ENCODE measurements at places on chromosomes 2 and 18.

- no peak for DNase-seq
Measured at GRCh38 chr2:20931346-20931745, 108.4 kb upstream of the LDAH start.

GRCh38 chr18:10035281-10035991, 121.6 kb downstream of the VAPA start:
- DNase-seq, result no peak

- no peak for DNase-seq
Measured at GRCh38 chr2:37119157-37119556, 34.8 kb downstream of the GPATCH11 start.

DNA sequence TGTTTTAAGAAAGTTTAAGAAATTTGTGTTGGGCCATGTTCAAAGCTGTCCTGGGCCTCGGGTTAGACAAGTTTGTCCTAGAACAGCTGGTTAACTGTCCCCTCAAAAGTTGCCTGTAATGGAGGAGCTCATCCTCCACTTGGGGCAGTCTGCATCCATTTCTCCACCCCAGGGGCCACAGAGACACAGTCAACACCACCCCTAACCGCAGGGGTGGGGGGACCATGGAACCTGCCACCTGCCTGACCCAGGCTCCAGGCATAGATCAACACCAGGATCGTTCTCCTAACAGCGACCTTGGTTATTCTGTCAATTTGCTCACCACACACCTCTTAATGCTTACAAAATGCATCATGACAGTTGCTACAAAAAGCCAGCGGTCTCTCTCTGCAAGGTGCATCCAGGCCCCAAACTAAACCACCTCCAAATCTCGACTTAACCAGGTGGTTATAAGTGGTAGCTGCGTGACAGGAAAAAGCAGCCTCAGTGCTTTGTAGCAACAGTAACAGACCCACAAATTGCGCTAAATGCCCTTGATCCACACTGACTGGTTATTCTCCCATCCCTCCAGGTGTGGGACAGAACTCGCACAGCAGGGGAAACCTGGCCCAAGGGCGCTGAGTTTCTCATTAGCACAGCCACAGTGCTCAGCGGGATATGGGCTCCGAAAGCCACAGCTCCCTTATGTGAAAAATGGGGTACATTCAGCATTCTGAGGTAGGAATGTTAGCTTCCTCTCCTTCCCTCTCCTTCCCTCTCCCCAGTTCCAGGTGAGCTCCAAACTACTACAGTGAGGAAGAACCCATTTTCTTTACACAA, 48.0 kb downstream of the HDLBP start:
- DNase-seq, result peak; percentile 23

- no peak for DNase-seq
Measured at GRCh38 chr2:8408560-8409460, 273.0 kb upstream of the ID2 start.

GRCh38 chr18:45962461-45962860, 4.7 kb downstream of the EPG5 start:
- no peak for DNase-seq

GRCh38 chr2:237016121-237016915, 69.4 kb upstream of the COPS8 start:
- DNase-seq, result no peak

DNA sequence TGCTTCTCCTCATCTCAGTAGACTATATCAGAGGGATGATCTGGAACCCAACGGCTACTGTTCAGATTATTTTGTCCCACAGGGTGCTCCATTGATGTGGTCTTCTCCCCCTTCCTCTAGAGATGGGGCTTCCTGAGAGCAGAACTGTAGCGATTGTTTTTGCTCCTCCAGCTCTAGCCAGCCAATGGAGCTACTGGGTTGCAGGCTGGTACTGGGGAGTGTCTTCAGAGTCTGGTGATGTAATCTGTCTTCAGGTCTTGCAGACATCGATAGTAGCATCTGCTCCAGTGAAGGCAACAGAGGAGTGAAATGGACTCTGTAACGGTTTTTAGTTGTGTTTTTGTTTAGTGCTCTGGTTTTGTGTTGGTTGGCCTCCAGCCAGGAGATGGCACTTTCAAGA, 621.9 kb downstream of the RNF144A start:
- DNase-seq, result no peak

DNA sequence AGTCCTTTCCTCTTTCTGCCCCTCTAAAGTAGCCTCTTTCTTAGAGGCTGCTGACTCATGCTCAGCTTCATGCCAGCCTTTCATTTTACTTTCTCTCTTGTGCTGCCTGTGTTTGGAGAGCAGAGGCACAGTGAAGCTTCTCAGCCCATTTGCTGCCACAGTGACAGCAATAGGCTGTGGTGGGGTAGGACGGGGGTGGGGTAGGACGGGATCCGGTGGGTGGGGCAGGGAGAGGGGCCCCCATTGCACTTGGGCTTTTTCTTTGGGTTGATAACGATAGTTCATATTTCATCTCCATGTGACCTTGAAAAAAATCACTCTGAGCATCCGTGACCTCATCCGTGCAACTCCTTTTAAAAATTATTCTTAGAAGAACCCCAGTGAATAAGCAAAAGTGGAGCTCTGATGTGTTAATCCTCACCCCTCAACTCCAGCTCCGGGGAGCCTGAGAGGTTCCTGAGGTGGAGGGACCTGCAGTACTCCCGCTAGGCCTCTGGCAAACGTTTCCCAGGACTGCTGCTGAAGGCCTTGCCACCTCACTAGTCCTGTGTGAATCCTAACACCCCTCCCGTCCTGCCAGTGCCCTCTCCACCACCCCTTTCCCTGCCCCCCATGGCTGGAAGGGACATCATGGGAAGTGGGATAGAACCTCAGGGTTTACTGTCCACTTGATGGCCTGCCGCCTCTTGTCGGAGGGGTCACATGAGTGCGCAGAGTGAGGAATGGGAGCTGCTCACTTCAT, 70.8 kb downstream of the INPP4A start:
- no peak for DNase-seq

DNA sequence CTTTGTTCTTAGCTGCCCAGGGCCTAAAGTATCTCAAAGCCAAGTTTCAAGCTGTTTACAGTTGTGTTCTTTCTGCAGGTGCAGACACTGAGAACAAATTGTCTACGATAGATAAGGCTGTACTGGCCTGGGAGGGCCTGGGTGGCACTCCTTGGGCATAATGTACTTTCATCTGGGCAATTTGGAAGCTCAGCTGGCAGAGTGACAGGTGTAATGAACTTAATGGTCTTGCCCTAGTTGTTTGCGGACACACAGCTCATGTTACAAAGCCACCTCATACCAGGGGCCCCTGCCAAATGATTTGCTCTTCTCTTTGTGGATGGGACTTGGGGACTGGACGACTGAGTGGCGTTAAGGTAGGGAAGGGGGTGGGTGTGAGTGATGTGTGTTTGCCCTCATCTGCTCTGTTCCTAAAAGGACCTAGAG, 4.3 kb downstream of the LDLRAD4 start:
- DNase-seq, result no peak

- no peak for DNase-seq
Measured at GRCh38 chr2:37059841-37060240, 24.3 kb downstream of the HEATR5B start.

GRCh38 chr18:39564716-39565115, 1999.1 kb upstream of the CELF4 start:
- no peak for DNase-seq

- DNase-seq, result no peak
Measured at GRCh38 chr2:53018825-53019425, 748.7 kb upstream of the CHAC2 start.

GRCh38 chr18:7464245-7464966, 102.7 kb upstream of the PTPRM start:
- no peak for DNase-seq

DNA sequence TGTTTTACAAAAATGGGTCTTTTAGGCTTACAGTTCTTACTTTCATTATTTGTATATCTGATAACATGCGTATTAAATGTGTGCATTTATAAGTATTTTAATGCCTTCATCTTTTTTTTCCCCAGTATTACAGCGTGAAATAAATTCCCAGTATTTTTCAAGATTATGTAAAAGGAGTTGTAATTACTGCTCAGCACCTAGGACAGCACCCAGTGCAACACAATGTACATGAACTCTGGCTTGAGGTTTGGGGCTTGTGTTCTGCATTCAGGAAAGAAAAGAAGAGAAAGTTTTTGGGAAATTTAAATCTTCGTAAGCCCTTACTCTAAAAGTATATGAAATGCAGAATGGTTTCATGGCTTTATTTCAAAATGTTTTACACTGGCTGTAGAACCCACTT, 16.7 kb downstream of the ZNF638 start:
- no peak for DNase-seq

GRCh38 chr2:24874035-24874434, 46.0 kb downstream of the ADCY3 start:
- peak; percentile 91 for DNase-seq

- DNase-seq, result no peak
Measured at GRCh38 chr18:11962597-11962996, 18.7 kb upstream of the IMPA2 start.

- no peak for DNase-seq
Measured at GRCh38 chr2:82395531-82395930, 2063.5 kb downstream of the SUCLG1 start.

GRCh38 chr18:607930-608329, 11.1 kb downstream of the CLUL1 start:
- no peak for DNase-seq

DNA sequence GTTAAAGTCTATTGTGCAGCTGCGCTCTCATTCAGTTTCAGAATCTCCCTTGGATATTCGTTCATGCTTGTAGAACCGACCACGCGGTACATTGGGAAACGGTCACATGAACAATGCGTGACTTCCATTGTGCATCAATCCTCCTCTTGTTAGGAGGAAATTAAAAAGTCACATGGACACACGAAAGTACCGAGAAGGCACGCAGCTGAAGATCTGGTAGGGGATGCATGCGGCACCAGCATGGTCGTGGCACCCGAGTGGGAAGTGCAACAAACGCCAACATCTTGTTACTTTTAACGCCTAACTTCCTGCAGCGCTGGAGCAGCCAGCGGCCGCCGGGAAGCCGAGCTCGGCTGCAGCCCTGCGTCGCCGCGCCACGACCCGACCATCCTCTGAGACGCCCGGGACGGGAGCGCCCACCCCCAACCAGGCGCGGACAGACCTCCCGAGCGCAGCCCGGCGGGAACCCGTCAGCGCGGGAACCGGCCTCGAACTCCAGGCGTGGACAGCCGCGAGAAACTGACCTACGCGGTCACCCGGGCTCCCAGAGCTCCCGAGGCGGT, 412 bp downstream of the OSBPL1A start:
- peak; percentile 76 for DNase-seq

DNA sequence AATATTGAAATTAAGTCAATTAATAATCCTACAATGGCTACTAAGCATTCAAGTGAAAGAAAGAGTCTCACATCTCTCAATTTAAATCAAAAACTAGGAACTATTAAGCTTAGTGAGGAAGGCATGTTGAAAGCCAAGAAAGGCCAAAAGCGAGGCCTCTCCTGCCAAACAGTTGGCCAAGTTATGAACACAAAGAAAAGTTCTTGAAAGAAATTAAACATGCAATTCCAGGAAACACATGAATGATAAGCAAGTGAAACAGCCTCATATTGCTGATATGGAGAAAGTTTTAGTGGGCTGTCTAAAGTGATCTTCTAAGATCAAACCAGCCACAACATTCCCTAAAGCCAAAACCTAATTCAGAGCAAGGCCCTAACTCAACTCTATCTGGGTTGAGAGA, 11.8 kb downstream of the RDH14 start:
- no peak for DNase-seq

GRCh38 chr18:55534996-55535395, 53.0 kb downstream of the TCF4 start:
- DNase-seq, result no peak

- no peak for DNase-seq
Measured at GRCh38 chr2:84865181-84865783, 15.6 kb downstream of the TRABD2A start.

DNA sequence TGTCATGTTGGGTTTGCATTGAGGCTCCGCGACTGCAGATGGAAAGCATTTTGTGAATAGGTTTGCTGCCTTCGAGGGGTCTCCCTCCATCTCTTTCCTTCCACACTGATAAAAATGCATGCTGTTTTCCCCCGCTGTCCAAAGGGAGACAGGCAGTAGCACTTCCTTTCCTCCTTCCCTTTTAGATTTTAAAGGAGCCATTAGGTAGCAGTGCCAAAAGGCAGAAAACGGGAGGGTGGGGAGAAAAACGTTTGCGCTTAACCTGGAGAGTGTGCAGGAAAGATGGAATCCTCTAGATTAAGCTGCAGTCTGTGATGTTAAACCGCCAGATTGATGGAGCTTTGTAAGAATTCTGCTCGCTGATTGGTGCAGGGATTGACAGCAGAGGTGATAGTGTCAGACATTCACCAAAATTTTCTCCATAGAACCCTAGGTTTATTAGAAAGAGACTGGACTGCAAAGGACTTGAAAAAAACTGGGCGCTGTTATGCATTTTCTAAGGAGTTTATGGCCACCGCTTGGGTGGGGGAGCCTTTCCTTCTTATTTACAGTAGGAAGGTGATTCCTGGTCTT, 688 bp downstream of the MAPRE2 start:
- no peak for DNase-seq

- DNase-seq, result no peak
Measured at GRCh38 chr2:29024882-29025430, 43.9 kb downstream of the TOGARAM2 start.

DNA sequence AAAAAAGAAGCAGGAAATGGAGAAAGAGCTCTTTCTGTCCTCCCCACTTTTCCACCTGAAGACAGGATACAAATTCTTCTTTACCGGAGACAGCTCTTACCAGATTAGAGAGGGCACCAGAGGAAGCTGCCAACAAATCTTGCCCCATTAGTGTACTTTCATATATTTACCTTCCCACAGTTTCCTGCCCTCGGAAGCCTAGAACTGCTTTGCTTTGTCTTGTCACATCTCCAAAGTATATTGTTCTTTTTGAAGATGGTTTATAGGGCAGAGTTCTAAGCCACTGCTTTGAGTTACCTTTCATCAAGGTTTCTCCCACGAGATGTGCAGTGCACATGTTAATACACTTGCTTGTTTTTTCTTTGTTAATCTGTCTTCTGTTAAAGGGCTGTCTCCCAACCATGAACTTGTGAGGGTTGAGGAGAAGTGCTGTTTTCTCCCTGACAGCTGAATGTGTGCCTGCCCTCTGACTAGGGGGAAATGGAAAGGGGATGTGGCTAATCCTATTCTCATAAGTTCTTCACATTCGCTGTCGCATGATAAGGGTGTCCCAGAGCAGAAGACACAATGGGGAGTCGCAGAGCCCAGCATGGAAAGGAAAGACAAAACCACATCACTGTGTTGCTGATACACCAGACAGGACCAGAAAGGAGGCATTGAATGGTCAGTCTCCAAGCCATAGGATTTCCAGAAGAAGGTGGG, 24.2 kb downstream of the CENPA start:
- DNase-seq, result no peak

DNA sequence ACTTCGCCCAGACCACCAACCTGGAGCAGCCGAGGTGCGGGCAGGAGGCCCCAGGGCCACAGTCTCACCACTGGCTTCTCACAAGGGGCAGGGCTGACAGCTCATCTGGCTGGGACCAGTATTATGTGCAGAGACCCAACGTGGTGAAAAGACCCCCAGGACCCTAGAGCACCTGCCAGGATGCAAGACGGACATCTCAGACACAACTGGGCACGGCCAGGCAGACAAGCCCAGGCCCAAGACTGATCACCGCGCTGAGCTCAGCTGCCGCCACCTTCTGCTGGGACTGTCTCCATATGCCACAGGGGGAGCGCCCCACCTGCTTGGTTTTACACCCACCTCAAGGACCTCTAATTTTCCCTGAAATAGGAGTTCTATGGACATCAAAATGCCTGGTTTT, 23.2 kb downstream of the HDAC4 start:
- no peak for DNase-seq
